Fibroblast of skin of left quadriceps (primary cell): ENCODE measurements at places on chromosomes 1 and 21.

DNA sequence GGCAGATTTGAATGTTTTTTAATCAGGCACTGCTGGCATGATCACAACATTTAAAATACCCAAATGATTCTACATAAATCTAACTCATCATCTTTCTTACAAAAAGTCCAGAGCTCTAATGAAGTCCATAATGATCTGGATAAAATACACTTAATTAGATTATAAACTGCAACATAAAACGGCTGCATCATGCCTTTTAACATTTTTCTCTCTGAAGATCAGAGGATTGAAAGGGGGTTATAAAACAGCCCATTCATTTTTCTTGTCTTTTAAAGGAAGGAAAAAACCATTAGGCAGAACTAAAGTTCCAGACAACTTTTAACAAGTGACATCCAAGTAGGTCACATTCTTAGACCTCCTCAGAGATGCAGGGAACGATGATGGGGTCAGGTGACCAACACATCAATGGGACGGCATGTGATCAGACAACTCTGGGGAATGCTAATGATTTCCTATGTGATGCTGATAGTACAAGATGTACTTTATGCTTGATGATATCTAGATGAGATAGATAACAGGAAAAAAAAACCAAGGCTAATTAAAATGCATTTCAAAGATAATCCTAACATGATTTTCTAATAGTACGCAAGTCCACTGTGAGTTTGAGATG is 455.1 kb downstream of the SMYD3 start:
- DNase-seq: no peak

- peak; percentile 13 for DNase-seq
These were observed 119.8 kb downstream of the OSBPL9 start for GRCh38 chr1:51736702-51737101.

DNA sequence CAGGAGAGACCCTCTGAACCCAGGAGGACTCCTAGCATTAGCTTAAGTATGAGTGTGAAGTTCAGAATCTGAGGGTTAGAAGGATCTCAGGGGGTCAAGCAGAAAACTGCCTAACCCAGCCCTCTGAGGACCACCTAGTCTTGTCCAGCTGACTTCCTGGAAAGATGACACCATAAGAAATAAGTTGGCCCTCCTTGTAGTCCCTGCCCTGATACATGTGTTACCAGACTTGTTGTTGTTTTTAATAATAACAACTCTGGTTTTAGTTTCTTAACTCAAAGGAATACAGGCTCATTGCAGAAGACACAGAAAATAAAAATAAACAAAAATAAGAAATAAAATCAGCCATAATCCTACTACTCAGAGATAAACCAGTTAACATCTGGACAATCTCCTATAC is 21.8 kb upstream of the SARS1 start:
- no peak for DNase-seq

DNA sequence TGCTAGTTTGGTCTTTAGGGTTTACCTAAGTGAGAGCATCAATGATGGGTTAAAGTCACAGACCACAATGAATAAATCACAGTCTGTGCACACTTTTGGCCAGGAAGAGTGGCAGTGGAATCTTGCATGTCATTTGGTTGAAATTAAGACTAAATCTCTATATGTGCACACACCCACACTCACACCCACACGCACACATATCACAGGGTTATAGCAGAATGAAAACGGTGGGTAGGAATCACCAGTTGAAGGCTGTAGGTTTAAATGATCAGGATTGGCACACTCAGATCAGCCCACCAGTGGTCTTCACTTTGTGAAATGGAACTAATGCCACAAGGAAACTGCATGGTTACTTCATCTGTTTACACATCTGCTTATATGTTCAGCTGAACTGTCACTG is 97.6 kb upstream of the ADAR start:
- DNase-seq: no peak

DNA sequence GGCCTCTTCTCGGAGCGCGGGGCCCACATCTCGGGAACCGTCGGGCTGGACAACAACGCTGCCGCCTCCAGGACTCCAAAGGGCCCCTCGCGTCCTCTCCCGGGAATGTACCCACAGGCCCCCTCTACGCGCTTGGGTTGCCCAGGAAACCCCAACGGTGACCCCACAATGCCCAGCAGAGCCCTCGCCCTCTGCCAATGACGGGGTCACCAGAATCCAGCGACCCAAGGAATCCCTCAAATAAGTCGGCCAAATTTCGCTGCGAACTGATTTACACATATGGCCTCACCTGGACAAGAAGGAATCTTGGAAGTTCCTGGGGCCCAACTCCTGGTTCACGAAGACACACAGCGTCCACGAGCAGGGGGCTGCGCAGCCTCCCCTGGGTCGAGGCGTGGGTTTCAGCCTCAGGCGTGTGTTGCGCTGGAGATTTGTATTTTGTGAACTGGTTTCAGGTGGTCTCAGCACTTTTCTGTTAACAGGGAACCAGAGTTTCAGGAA is 78.1 kb downstream of the DESI2 start:
- no peak for DNase-seq

GRCh38 chr1:208965351-208965750 is 618.2 kb upstream of the CAMK1G start:
- DNase-seq: no peak

GRCh38 chr1:241352401-241352800 is 4.6 kb downstream of the RGS7 start:
- DNase-seq: no peak

DNA sequence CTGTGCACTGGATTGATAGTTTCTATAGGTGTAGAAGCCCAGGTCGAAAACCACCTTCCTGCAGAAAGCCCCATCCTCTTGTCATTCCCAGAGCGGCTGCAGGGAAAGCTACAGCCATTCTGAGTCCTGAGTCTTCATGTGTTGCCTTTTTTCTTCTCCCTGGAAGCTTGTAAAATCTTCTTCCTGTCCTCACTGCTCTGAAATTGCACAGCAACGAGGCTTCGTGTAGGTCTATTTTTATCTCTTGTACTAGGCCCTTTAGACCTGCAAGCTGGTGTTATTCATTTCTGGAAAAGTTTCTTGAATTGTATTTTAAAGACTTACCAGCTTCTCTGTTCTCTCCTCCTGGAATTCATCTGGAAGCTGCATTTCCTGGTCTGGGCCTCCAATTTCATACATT is 44.2 kb upstream of the ETS2 start:
- no peak for DNase-seq

DNA sequence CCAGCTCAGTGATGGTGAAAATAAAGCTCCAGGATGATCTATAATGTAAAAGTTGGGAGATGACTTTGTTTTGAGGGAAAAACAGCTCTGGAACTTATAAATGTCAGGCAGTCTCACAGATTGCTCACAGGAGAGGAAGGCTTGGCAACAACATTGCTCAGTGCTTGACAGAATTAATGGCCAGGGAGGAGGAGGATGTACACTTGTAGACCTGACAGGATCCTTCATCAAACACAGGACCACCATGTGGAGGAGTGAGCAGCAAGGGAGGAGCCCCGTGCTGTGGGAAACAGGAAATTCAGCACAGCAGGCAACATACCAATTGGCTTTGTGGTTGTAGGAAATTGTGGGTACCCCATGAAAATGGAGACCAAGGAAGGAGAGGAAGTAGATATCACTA is 291.8 kb upstream of the CAMK1G start:
- no peak for DNase-seq

GRCh38 chr1:66331658-66332547 is 202.1 kb upstream of the SGIP1 start:
- peak; percentile 76 for DNase-seq

DNA sequence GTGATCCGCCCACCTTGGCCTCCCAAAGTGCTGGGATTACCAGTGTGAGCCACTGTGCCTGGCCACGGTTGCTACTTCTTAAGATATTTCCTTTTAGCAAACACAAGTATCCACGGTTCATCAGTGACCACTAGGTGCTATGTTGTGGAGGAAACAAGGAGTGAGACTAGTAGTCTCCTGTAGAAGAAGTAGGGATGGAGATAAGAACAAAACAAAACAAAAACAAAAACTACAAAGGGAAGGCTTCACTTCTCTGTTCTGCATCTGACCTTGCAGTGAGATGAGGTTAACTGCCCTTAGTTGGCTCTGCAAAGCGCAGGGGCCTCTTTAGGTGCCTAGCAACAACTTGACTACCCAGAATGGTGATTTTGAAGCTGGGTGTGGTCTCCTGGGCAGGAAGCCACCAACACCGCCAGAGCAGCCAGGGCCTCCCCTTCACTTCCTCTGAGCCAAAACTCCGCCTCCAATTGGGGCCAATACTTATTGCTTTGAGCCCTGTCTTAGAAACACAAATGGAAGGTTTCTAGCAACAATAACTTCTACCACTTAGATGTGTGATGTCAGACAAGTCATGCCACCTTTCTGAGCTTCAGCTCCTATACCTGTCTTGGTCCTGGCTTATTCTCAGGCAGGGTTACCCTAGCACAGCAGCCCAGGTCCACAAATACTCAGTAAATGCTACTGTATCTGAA is 12.8 kb upstream of the CDC42 start:
- DNase-seq: no peak

GRCh38 chr21:46160657-46160906 is 5.2 kb upstream of the FTCD start:
- no peak for DNase-seq

DNA sequence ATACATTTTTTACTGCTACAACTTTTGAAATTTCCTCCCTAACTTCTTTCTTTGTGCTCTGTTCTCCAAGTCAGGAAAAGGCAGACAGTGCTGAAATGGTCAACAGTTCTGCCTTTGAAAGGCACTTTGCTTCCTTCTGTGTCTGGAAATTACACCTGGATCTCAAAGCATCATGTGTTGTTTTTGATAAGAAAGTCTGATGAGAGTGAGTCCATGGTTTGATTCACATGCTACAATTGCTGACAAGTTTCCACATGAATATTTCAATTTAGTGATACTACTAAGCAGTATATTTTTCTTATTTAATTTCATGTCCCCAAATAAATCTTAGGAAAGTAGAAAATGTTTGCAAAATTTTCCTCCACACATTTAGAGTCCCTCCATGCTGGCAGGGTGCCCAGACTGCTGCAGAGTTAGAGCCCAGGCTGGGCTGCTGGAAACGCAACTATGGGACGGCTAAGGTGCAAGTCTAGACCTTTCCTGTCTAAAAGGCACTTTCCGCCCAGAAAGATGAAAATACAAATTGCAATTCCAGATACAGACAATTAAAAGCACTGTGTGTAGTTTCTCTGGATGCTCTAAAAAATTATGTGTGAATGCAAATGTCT is 96.6 kb upstream of the RUNX1 start:
- no peak for DNase-seq

DNA sequence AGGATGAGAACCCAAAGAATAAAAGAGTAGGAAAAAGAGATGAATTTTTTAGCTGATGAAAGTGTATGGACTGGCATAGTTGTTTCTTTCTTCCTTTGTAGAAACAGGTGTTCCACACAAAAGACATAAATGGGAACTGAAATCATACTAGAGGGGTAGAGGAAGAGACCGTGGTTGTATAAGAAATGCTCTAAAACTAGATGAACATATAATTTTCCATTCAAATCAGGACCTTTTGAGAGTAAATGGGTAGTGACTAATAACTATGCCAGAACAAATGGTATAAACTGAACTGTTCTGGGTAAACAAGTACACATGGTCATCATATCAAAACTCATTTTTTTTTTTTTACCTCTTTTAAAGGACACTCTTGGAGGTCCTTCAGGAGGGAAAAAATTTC is 344.2 kb downstream of the VAV3 start:
- DNase-seq: no peak

DNA sequence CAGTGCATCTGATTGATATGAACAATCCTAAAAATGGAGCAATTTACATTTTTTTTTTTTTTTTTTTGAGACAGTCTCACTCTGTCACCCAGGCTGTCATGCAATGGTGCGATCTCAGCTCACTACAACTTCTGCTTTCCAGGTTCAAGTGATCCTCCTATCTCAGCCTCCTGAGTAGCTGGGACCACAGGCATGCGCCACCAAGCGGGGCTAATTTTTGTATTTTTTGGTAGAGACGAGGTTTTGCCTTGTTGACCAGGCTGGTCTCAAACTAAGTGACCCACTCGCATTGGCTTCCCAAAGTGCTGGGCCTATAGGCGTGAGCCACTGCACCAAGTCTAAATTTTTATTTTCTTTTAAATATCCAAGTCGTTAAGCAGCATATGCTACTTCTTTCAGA is 109.0 kb downstream of the FAF1 start:
- DNase-seq: no peak

DNA sequence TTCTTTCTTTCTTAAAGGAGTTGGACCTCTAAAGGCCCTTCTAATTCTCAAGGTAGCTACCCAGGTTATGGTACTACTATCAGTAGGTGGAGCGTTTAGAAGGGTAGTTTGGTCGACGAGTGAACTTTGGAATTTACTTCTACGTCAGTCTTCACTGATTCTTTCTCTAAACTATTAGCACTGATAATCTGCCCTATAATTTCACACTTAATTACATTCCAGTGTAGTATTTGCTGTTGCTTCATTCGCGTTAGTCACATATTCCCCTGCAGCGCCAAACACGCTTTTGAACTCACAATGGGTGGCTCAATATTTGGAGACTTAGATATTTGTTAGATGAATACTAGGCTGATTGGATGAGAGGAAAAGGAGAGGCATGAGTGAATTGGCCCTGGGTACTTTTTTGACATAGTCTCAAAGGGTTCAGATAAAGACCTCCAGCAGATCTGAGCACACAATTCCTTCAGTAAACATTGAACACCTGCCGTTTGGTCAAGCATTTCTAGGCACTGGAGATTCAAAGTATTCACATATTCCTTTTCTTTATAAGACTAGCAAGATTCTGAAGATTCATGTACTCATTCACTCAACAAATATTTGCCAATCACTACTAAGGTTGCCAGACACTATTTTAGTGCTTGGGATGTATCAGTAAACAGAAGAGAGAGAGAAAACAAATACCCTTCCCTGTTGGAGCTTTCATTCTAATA is 929 bp upstream of the FOXJ3 start:
- peak; percentile 23 for DNase-seq

DNA sequence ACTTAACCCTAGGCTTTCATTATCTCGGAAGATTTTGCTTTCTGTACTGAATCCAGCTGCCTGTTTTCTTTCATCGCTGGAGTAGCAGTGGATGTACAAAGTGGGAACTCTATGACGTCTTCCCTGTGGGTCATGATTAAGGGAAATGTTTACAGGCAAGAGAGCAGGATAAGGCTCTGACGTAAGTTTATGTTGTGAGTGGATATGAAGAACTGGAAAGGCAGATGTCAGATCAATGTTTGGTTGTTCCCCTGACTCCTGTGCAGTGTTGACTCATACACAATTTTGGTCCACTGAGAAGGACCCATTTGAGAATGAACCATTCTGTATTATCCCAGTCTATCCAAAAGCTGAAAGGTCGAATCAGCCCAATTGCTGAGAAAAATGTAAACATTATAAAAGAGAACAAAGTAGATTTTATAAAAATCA is 292.4 kb downstream of the GRIK1 start:
- no peak for DNase-seq

GRCh38 chr1:63892632-63893395 is 119.0 kb downstream of the ROR1 start:
- DNase-seq: peak; percentile 27

DNA sequence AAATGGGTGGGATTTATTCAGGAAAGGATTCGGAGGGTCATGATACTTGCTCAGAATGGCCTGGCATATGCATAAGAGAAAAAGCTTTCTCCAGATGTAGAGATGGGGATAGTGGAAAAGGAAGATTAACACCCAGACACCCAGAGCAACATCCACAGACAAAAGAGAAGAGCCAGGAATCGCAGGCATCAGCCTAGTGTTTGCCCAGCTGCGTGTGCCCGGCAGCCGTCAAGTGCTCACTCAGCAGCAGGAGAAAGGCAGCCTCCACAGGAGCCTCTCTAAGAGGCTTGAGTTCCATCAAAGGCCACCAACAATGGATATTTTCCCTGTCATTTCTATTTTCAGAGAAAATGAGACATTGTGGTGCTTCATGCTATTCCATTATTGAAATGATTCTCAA is 54.7 kb downstream of the NTPCR start:
- no peak for DNase-seq
